Neural crest cell (in vitro differentiated cells): ENCODE measurements at places on chromosomes 4 and X. TPM values are rescaled to one million over a fixed set of nuclear protein-coding genes. Genes with fewer than 3 reads are reported as not detected.

SLC4A4 gene
- 3.9 and 4.0 TPM in 2 replicates for total RNA-seq

HMGB2 gene
- 274 and 281 TPM in 2 replicates for total RNA-seq

DOK7 gene
- 0.16 TPM in 1 of 2 replicates, not detected in the other for total RNA-seq

ARAP2 gene
- total RNA-seq, result 0.93 TPM in 2 replicates

PPEF1 gene
- 0.26 and 0.52 TPM in 2 replicates for total RNA-seq
